ENCODE measurements at places on chromosomes 4 and X.

- no peak for DNase-seq
Observed at GRCh38 chr4:113049421-113050370, at the start of gene ANK2. Gene ANK2, plus strand, starts transcription at chr4:113049653. Its CDS starts 76 bp downstream, at chr4:113049729.

GRCh38 chrX:68490644-68491043 is 8.2 kb upstream of the YIPF6 start:
- DNase-seq, result no peak

GRCh38 chr4:127781300-127782024 is 660 bp upstream of the HSPA4L start:
- DNase-seq, result no peak

- no peak for DNase-seq
Observed at GRCh38 chrX:148940411-148940996, 440.1 kb downstream of the AFF2 start.

DNA sequence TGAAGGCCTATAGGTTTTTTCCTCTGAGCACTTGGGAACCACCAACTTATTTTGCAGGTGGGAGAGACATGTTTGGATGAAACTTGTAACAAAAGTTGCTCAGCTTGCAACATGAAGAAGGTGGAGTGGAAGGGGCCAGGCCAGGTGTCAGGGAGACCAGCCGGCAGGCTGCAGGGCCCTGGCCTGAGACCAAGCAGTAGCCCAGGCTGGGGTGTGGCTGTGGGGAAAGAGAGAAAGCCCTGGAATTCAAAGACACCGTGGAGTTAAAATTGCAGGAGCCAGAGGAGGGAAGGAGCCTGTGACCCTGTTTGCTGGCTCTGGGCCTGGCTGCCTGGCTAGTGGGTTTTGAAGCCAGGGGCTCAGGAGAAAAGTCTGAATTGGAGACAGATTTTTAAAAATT is 43.4 kb downstream of the EFNB1 start:
- DNase-seq, result no peak

GRCh38 chr4:22385611-22386011 is 130.3 kb downstream of the ADGRA3 start:
- DNase-seq, result no peak

- DNase-seq, result no peak
Observed at GRCh38 chr4:183571350-183571941, 66.6 kb downstream of the ING2 start.

DNA sequence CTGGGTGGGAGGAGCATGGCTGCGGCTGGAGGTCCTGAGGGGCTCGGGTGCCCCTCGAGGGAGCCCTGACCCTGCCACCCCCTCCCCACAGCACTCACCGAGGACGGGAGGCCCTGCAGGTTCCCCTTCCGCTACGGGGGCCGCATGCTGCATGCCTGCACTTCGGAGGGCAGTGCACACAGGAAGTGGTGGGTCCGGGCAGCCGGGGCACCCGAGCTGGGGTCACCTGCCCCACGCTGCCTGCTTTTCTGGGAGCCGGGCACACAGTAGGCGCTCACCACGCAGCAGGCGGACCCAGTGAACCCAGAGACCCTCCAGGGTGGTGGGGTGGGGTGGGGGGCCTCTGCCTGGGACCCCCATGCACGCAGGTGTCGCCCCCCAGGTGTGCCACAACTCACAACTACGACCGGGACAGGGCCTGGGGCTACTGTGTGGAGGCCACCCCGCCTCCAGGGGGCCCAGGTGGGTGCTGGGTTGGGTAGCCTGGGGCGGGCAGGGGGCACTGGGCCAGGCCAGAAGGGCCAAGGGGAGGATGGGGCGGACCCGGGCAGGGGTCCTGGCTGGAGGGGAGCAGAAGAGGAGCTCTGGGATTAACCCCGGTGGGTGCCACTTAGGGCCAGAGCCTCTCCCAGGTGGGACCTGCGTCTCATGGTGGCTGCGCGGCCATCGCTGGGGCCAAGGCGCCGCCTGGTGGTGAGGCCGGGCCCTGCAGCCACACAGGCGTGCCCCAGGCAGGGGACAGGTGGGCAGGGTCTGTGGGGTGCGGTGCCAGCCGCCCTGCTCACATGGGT is 1.4 kb downstream of the HGFAC start:
- DNase-seq, result peak; percentile 74

DNA sequence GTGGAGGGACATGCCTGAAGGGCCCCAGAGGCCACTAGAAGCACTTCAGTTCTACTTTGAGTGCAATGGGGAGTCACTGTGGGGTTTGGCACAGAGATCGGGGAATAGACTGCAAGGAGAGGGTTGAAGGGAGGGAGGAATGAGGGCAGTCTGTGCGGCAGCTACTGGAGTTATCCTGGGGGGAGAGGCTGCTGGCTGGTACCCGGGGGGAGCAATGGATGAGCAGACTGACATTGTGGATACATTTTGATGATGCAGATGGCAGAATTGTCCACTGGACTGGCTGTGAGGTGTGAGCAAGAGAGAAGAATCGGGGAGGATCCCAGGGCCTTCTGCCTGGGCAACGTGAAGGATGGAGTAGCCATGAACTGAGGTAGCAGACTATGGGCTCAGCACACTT is 2.8 kb upstream of the MAMLD1 start:
- no peak for DNase-seq

- peak; percentile 58 for DNase-seq
Observed at GRCh38 chr4:40238700-40239548, 42.1 kb downstream of the RHOH start.

DNA sequence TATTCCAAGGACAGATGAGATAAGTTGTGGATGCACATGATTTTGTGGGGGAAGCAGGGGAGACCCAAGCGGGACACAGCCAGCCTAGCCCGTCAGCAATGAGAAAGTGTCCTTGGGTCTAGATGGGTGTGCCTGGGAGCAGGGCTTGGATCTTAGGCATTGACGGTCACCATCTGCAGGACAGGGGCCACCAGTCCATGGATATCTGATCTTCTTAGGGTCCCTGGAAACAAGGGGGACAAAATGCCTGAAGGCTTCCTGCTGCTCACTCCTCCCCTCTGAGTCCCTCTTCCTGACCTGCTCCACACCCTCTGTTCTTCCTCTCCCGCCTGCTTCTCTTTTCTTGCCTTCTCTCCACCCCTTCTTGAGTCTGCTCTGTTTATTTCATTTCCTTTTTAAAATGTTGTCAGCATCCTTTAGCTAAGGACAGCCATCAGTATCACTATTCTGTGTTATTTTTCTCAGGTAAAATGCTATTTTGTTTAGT is 298.4 kb downstream of the RAPGEF2 start:
- DNase-seq, result no peak

GRCh38 chrX:119130911-119131310 is 3.3 kb upstream of the KIAA1210 start:
- DNase-seq, result no peak

- no peak for DNase-seq
Observed at GRCh38 chr4:108744307-108744706, 18.5 kb downstream of the ETNPPL start.

- DNase-seq, result no peak
Observed at GRCh38 chrX:122115604-122116003, 1068.2 kb downstream of the GLUD2 start.

DNA sequence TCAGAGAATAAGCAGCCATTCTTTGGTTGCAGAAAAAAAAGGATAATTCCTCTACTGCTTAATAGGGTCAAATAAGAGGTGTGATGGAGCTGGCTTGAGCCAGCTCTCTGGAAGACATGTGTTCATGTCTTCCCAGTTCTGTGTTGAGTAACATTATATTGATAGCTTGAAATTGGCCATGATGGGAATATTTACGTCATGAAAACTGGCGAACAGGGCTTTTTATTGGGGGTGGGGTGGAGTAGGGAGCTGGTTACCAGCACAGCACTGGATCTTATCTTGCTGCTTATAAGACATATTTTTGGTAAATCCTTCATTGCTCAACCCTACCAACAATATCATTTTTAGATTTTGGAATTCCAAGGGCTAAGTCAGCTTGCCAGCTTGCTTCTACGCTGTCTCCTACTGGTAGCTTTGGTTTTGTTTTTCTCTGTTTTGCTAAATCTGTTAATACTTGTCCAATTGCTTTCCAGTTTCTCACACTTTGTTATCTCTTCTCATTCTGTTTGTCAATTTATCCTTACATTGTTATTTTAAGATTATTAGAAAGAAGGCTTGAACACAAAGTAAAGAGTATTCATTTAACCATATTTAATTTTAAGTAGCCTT is 25.3 kb upstream of the GBA3 start:
- DNase-seq, result no peak

GRCh38 chr4:123682931-123683330 is 286.3 kb downstream of the SPRY1 start:
- DNase-seq, result no peak

- no peak for DNase-seq
Observed at GRCh38 chr4:10354225-10354624, 103.0 kb downstream of the ZNF518B start.

DNA sequence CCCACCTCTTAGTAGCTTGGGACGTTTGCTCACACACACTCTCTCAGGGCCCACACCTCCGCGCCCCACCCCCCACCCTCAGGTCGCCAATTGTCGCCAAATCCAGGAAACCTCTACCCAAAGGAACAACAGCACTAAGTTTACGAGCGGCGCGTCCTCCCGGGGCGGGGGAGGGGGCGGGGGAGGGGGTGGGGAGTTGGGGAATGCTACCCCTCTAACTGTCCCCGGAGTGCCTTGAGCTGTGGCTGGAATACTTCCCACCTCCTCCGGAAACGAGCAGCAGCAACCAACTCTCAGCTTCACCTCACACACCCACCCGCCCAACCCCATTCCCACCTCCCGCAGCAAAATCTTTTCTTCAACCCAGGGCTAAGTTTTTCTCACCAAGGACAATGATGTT is 135.6 kb upstream of the ZIC3 start:
- no peak for DNase-seq

DNA sequence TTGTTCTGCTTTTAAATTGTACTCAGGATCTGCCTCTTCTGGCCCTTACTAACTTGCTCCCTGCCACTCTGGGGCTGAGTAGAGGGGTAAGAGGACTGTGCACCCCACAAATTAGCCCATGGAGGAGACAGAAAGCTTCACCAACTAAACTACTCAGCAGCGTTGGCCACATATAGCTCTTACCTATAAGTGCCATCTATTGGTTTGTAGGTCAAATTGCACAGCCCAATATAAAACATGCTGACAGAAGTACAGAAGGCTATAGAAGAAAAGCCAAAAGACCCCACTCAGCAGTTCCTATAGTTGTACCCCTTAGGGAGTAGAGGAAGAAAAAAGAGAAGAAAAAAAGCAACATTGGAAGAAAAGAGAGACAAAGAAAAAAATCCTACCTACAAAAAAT is 341.2 kb upstream of the FMR1 start:
- DNase-seq, result no peak

GRCh38 chr4:122776916-122777315 is 44.4 kb downstream of the BBS12 start:
- DNase-seq, result no peak

DNA sequence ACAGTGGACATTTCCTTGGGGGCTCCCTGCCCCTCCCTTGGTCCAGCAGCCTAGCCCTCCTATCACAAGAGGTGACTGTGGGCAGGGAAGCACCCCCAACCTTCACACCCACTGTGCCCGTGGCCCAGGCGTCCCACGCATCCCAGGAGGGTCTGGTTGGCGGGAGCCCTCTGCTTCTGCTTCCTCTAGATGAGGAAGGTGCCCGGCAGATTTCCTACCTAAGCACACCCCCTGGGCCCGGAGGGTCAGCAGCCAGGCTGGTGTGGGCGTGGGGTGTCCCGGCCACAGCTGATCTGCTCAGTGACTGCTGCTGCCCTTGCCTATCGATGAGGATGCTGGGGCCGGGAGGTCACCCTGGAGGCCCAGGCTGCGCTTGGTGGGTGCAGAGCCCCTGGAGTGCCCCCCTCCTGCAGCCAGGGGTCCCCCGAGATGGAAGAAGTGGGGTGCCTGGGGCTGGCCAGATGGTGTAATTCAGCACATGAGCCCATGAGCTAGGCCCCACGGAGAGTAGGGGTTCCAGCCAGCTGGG is 12.2 kb downstream of the SH3BP2 start:
- DNase-seq, result no peak

DNA sequence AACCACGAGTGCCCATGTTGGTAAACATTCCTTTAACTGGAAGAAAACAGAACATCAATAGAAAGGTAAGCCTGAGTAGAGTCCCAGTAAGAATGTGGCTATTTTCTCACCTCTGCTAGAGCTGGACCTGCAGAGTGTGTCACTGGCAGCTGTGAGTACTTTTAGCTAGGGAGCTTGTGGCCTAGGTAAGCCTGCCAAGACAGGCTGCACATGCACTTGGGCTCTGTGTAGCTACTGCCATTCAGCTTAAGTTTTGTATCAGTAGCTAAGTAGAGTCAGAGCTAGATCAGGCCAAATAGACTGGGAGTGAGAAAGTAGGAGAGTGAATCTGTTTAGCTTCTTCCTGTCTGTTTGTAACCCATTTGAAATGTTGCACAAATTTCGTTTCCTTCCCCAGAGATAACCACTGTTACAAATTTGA is 35.3 kb downstream of the RBPJ start:
- no peak for DNase-seq

DNA sequence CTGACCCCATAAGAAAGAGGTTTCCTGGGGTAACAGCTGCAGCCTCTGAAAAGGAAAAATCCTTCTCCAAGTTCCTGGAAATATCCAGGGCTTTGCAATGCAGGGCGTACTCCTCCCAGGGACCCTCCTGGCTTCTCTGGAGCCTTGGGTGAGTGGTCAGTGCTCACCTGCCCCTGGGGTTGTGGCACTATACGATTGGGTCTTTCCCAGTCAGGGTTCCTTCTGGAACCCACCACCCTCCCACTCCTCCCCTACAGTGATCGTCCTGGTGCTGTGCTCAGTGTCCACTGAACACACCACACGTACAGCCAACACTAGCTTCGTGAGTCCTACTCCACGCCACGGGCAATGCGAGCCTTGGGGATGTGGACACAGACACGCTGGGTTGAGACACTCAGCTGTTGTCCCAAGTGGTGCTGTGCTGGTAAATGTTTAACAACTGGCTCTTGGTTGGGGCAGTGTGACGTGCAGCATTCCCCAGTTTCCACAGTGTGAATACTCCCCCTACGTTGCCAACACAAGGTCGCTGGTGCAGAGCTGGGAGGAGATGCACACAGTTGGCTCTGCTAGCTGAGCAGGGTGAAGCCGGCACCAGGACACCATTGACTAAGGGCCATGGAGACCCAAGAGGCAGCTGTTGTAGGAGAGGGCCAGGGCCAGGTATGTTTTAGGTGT is 65.4 kb downstream of the HTRA3 start:
- DNase-seq, result no peak

- no peak for DNase-seq
Observed at GRCh38 chr4:74111990-74112389, 13.0 kb upstream of the CXCL2 start.
